Large intestine (tissue), 12 donors: ENCODE measurements at places on chromosomes 12 and 14. TPM values are rescaled to one million over a fixed set of nuclear protein-coding genes. Genes with fewer than 3 reads are reported as not detected.

DNA sequence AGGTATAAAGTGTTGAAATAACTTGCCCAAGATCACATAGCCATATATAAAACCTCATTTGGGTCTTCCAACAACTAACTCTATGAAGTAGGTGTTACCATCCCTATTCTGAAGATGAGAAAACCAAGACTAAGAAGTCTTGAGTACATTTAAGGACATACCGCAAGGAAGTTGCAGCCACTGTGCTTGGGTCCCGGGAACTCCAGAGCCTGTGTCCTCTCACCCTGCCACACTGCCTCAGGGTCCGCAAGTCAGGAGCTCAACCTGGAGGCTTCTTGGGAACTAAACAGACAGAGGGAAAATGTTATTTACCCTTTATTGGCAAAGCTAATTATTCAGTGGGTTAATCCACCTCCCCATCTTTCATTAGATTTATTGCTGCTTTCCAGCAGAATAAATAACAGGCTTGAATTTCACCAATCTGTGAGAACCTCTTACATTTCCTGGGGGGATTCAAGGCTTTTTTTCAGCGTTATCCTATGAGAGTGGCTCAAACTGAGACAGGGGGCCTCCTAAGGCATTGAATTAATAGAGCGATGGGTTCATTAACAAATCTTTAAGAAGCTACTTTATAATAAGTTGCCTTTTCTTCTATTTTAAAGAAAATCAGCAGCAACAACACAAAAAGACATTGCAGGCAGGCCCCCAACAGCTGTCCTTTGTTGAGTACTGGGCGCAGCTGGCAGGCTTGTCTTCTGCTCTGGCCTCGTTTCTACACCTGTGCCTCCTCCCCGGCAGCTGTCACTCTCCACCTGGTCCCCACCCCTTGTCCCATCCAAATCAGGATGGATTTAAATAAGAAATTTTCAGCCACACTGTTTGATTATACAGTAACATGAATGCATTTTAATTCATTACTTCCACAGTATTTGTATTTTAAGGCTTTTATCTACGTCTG is 25.3 kb downstream of the PHLDA1 start:
- no peak for DNase-seq

DNA sequence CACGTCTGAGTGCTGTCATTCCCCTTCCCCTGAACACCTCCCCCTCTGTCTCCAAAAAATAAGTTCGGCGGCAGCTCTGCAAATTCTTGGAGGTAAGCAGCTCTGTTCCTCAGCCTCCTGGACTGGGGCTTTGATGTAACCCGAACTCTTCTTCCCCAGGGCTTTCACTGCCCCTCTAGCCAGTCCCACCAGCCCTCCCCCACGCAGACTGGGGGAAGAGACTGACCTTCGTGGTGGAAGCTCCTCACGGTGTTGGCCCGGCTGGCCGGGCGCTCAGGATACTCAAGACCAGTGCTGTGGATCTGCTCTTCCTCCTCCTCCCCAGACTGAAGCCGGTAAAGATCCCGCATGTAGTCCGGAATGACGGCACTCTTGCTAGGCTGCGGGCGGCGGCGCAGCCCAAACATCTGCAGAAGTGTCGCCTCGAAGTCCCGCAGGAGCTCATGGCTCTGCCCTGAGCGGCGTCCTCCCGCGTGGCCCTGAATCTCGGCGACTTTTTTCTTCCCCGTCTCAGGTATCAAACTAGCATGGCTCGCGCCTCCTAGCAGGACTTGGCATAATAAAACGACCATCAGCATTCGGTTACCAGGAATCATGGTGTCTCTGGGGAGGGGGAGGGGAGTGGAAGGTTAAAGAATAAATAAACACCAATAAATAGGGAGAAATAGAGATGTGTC is 4.9 kb downstream of the BMP4 start:
- no peak for DNase-seq

DNA sequence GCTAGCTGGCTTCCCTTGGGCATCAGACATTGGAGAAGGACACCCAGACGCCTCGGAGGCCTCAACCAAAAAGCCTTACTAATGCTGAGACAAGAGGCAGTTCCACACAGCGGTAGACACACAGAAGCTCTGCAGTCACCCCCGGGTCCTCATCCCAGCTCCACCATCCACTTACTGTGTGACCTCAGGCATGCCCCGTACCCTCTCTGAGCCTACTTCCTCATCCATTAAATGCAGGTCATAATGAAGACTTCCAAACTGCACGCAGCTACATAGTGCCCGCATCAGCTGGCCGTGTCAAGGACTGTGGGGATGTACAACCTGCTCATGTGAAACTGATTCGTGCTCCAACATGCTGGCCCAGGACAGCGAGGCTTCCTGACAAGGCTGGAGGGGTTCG is 72.3 kb downstream of the KDM2B start:
- no peak for DNase-seq

GRCh38 chr14:25909045-25909747 is 688.6 kb downstream of the NOVA1 start:
- DNase-seq, result no peak

DNA sequence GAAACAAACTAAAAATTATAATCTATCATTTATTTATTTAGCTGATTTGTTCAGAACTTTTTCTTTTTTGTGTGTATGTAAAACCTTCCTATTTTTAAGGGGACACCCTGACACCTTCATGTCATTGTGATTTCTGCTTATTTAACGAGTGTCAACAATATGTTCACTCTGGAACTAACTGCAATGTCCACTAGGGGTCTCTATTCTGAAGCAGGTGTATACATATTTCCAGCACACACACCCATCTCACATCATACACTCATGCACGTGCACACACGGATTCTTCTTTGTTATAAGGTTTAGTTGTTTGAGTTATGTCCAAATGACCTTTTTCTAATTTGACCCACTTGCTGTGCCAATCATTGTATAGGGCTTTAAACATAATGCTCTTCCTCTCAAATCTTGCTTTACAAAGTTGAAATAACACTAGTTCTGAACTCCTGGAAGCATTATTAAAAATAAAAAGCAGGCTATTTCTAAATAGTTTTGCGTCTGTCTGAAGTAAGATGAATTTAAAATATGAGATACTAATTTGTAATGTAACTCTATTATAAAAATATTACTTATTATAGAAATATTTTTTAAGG is 15.5 kb downstream of the E2F7 start:
- peak; percentile 57 for DNase-seq

- DNase-seq, result no peak
Measured at GRCh38 chr12:49344486-49345050, 2.1 kb upstream of the DNAJC22 start.

- DNase-seq, result no peak
Measured at GRCh38 chr14:81252278-81252677, 31.5 kb upstream of the GTF2A1 start.

GRCh38 chr12:130988751-130989150 is 35.0 kb downstream of the ADGRD1 start:
- DNase-seq, result no peak

DNA sequence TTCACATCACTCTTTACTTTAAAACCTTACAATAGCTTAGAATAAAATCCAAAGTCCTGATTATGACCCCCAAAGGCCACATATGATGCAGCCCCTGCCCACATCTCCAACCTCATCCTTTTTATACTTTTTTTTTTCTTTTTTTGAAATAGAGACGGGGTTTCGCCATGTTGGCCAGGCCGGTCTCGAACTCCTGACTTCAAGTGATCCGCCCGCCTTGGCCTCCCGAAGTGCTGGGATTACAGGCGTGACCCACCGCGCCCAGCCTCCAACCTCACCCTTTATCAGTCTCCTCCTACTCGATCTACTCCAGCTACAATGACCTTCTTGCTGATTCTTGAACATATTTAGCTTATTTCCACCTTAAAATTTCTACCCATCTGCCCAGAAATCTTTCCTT is 1.2 kb upstream of the MAPKAPK5 start:
- no peak for DNase-seq

DNA sequence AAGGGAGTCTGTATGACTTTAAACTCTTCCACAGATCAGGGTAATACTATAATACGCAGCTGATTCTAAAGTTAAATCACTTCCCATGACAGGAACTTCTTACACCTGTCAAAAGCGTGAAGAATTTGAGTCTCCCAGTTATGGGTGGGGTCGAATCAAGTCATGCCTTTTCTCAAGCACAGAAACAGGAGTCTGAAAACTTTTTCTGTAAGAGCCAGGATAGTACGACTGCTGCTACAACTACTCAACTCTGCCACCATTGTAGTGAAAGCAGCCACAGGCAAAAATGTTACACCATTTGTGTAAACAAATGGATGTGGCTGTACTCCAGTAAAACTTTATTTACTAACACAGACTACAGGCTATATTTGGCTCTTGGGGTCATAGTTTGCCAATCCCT is 90.3 kb downstream of the DUSP6 start:
- no peak for DNase-seq

- no peak for DNase-seq
Measured at GRCh38 chr12:116039081-116039480, 238.4 kb downstream of the MED13L start.

Gene NTF3
- 2.1 TPM for polyA plus RNA-seq

Gene OVCH1
- 0.28 TPM for polyA plus RNA-seq

Gene LRRC23
- 8.2 TPM for polyA plus RNA-seq

Gene EPYC
- polyA plus RNA-seq, result 0.13 TPM
